Dermis blood vessel endothelial cell (primary cell): ENCODE measurements at places on chromosomes 4 and X. TPM values are rescaled to one million over a fixed set of nuclear protein-coding genes. Genes with fewer than 3 reads are reported as not detected.

DNA sequence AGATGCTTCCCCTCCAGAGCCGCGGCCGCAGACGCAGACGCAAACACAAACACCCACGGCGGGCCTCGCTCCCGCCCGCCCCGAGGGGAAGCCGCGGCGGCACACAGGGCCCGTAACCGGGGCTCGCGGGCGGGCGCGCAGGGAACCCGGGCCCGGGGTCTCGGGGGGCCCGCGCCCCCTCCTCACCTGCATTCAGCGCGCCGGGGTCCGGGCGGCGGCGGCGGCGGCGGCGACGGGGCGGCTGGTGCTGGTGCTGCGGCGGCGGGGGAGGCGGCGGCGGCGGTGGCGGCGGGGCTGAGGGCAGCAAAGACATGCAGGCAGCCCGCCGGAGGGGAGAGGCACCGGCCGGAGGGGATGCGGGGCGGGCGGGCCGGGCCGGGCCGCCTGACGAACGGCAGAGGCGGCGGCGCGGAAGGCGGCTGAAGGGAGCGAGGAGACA lies 255 bp upstream of the CNOT6L start:
- DNase-seq = no peak

- no peak for DNase-seq
Measured at GRCh38 chr4:108042927-108043326, 53.2 kb downstream of the HADH start.

DNA sequence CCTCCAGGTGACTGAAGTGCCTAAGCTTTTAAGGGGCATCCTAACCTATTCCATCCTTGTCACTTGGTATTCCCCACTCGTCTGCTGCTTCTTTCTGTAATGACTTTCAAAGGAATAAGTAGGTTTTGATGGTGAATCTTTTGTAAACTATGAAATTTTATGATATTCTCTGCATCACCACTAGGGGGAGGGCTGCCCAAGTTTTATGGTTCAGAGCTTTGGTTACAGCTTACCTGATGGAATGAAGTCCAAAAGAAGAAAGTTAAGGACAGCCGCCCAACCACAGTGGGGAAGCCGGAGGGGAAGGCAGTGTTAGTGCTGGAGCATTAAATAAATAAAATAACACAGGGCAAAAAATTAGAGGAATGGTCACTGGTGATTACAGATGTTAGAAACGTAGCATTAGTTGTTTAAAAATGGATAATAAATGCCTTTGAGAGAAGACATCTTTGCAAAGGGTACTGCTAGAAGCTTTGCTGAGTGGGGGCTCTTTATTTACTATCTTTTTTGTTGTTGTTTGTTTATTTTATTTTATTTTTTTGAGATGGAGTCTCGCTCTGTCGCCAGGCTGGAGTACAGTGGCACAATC lies 204.9 kb downstream of the GBA3 start:
- peak; percentile 24 for DNase-seq

DNA sequence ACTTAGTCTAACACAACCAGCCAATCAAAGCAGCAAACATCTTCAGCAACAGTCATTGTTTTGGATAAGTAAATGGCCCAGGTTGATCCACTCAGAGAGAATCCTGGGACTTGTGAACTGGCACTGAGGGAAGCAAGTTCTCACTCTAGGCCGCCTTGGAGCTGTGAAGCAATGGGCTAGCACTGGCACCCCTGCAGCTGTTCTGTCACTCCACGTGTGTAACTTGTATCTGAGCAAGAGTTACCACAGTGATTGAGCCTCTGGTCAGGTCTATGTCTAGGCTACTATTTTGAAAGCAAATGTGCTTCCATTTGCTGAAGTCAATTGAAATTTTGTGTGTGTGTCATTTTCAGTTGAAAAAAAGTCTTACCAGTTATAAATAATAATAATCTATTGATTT lies 57.2 kb upstream of the HS3ST1 start:
- no peak for DNase-seq

- DNase-seq = no peak
Measured at GRCh38 chrX:41889317-41890025, 33.9 kb downstream of the CASK start.

DNA sequence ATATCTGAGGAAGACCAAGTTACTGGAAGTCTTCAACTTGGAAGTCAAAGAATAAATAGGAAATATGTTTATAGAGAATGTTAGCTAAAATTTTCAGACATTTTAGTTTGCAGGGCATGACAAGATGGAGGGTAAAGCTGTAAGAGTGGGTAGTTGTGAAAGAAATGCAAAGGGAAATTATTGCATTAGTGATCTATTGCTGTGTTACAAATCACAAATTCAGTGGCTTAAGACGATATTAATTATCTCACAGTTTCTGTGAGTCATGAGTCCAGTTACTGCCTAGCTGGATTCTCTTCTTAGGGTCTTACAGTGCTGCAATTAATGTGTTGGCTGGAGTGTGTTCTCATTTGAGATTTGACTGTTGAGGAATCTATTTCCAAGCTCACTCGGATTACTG lies 62.9 kb upstream of the CAMK2D start:
- DNase-seq = no peak

DNA sequence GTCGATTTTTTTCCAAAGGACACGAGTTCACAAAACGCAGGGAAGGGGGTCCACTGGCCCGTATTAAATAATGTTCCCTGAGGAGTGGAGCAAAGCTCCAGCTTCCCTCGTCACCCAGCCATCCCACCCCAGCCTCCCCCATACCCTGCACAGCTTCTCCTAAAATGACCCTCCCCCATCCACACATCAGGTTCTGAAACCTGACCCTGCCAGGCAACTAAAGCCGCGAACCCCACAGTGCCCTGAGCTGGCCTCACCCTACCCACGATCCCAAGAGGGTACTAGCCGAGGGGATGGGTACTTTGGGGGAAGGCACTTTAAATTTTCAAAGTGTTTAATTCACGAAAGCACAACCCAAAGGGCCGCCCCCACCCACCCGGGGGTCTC lies 634 bp downstream of the APOO start:
- no peak for DNase-seq

GRCh38 chrX:109049903-109050302 lies 313.5 kb upstream of the IRS4 start:
- DNase-seq = peak; percentile 0

Gene IL2RG
- total RNA-seq = 0.51 TPM in 1 of 2 replicates, not detected in the other

- no peak for DNase-seq
Measured at GRCh38 chrX:14232688-14233087, 203.0 kb upstream of the GEMIN8 start.

Gene CENPVL2
- not detected in 2 replicates for total RNA-seq

- no peak for DNase-seq
Measured at GRCh38 chr4:71211748-71212147, 127.1 kb upstream of the SLC4A4 start.

DNA sequence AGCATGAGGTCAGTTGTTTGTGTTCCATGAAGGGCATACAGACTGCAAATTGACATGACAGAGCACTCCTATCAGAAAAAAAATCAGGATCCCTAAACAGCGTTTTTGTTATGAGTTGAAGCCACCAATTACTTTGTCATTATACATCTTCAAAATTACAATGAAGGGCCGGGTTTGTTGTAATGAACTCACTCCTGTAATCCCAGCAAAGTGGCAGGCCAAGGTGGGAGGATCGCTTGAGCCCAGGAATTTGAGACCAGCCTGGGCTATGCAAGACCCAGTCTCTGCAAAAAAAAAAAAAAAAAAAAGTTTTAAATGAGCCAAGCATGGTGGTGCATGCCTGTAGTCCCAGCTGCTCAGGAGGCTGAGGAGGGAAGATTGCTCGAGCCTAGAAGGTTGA lies 3.5 kb upstream of the DCTD start:
- DNase-seq = no peak

GRCh38 chr4:14743601-14744000 lies 258.7 kb upstream of the CPEB2 start:
- DNase-seq = no peak

DNA sequence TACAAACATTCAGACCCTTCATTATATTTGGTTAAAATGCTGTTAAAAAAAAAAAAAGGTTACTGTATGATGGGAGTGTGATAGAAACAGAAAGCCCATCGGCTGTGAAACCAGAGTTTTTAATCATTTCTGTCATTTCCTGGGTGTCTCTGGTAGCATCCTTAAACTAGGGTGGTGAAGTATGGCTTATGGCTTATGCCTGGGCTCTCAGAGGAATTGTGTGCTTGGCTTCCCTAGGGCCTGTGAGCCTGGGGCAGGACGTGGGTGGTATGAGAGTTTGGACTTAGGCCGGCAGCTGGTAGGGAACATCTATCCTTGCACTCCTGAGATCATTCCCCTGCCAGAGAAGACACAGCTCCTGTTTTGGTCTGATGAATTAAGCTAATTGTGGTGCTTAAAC lies 52.2 kb downstream of the DCUN1D4 start:
- no peak for DNase-seq

Gene DDIT4L
- 1.7 and 2.2 TPM in 2 replicates for total RNA-seq

Gene F8A3
- total RNA-seq = 1.7 and 2.7 TPM in 2 replicates

- DNase-seq = peak; percentile 7
Measured at GRCh38 chrX:84168095-84168494, 19.9 kb downstream of the RPS6KA6 start.

Gene TGIF2LX
- not detected in 2 replicates for total RNA-seq

- no peak for DNase-seq
Measured at GRCh38 chr4:16023776-16024408, 59.9 kb downstream of the PROM1 start.

DNA sequence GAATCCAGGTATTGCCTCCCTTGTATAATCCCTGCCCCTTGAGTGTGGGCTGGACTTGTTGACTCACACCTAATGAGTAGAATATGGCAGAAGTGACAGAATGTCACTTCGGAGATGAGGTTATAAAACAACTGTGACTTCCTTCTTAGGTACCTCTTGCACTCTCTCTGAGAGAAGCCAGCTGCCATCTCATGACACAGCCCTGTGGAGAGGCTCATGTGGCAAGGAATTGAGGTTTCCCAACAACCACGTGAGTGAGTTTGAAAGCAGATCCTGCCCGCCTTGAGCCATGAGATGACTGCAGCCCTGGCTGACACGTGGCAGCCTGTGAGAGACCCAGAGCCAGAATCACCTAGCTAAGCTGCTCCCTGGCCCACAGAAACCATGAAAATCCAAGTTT lies 13.5 kb downstream of the ASB11 start:
- no peak for DNase-seq

DNA sequence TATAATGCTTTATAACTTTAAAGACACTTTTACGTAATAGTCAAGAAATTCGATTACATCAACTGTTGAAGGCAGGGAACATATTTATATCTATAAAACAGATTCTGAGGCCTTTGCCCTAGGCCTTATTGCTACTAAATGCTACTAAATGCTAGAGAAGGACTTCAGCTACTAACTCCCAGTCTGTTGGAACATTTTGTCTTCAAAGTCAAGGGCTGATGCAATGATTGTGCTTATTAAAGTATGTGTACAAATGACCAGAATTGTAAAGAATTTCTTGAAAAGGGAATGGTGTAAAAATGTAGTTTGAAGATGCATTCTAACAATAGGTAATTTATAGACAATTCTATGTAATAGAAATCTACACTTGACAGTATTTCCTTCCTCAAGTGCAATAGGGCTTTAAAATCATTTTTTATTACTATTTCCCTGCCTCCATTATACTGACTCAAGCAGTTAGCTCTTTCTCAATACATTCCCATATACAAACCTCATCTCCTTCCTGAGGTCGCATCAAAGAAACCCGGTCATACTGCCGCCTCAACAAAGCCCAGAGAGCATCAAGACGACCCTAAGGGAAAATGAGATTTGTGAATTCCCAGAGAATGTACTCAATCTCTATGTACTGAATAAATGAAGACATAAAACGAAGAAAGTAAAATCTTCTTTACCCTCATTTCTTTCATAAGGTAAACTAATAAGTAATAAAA lies 95.7 kb downstream of the ANTXR2 start:
- no peak for DNase-seq

- no peak for DNase-seq
Measured at GRCh38 chr4:73376251-73376650, 27.8 kb upstream of the ALB start.

Gene EFHC2
- total RNA-seq = 0.05 TPM in 1 of 2 replicates, not detected in the other

DNA sequence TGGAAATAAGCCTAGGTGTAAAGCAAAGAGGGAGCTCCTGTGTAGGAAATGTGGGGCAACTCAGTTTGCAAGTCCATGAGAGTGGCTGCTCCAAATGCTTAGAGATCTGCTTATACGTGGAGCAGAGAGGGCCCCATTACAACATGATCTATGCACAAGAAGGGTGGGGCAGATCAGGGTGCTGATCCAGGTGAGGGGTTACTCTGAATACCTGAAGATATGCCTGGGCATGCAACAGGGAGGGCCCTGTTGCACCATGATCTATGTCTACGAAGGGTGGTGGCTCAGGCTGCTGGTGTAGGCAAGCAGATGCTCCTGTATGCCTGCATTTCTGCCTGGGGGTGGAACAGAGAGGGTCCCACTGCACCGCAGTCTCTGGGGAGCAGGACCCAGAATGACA lies 1121.2 kb downstream of the RAPGEF2 start:
- no peak for DNase-seq

DNA sequence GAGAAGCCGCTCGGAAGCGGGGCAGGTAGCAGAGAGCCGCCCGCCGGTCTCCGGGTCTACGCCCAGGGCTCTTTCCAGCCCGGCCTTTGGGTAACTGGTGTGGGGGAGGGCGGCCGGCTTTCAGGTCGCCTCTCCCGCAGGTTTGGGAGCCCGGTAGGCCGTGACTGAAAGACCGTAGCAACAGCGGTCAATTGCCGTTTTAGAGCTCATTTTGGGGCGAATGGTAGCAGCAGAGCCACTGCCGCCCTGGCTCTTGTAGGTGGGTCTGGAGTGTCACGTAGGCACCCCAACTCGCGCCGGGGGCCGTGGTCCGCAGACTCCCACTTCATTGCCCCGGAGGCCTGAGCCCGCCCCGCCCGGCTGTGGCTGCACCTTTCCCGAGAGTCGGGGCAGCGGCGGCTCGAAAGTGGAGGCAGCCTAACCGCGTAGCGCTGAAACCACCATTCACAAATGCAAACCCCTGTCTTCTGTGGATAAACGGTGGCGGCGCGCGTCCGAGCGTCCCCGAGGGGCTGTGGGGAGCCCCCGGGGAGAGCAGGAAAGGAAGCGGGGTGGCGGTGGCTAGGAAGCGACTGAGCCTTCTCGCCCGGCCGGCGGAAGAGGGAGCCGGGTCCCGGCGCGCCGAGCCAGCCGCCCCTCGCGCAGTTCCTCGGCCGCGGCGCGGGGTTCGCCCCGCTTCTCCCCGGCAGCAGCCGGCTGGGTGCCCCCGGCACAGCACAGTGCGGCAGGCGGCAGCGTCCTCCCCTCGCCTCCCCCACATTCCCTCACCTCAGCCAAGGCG lies 2185.1 kb upstream of the TENM3 start:
- DNase-seq = peak; percentile 10

DNA sequence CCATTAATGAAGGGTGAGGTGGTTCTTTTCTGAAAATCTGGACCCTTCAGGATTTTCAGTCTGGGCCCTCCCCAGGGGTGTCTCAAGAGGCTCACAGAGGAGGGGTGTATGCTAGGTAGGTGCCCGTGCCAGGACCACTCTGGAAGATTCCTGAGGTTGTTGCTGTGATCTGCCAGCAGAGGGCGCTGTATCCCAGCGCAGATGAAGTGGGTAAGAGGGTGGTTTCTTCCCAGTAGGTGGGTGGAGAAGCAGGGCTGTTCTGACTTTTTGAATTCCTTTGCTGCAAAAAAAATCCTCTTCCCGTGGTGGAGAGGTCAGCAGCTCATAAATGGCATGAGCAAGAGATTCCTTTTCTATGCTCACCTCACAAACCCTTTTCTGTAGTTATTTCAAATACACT lies 51.1 kb downstream of the SCML1 start:
- DNase-seq = peak; percentile 56

Gene F11
- total RNA-seq = not detected in 2 replicates

Gene PALLD
- total RNA-seq = 15.7 and 33.1 TPM in 2 replicates
